ENCODE measurements at places on chromosomes 16 and 17.

- DNase-seq: no peak
Observed at GRCh38 chr16:87198328-87198832, 118.8 kb downstream of the C16orf95 start.

DNA sequence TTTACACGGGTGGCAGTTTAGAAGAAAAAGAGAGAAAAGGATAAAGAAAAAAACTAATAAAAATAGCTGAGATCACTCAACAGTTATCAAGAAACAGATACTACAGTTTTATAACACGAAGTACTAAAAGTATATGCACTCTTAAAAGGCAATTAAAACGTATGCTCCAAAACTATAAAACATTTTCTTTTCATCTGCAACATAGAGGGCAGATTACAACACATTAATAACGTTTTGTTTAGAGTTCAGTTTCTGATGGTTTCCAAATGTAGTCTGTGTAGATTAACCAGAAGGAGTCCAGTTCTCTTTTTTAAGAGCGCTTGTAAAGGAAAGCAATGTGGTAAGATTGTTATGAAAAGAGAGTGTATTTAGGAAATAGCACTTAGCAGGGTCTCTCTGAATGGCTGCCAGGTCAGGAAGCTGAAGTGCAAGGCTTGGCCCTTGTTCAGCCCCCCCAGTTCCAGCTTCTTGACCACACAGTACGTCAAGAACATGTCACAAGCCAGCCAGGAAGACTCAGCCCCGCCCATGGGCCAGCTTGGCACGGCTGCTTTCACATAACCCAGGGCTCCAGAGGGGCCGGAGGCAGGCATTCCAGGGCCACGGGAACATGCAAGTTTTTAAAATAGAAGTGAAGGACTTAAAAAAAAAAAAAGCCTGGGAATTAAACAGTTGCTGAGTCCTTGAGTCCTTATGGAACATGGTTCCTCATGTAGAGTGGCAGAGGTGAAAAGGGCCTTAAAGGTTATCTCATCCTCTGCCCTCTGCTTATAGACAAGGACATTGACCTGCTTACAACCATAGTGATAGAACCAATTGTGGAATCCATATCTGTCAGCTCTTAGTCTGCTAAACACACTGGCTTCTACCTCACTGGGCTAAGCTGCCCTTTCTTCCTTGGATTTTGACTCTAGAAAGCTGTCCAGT lies 147.4 kb upstream of the TBX2 start:
- peak; percentile 33 for DNase-seq

DNA sequence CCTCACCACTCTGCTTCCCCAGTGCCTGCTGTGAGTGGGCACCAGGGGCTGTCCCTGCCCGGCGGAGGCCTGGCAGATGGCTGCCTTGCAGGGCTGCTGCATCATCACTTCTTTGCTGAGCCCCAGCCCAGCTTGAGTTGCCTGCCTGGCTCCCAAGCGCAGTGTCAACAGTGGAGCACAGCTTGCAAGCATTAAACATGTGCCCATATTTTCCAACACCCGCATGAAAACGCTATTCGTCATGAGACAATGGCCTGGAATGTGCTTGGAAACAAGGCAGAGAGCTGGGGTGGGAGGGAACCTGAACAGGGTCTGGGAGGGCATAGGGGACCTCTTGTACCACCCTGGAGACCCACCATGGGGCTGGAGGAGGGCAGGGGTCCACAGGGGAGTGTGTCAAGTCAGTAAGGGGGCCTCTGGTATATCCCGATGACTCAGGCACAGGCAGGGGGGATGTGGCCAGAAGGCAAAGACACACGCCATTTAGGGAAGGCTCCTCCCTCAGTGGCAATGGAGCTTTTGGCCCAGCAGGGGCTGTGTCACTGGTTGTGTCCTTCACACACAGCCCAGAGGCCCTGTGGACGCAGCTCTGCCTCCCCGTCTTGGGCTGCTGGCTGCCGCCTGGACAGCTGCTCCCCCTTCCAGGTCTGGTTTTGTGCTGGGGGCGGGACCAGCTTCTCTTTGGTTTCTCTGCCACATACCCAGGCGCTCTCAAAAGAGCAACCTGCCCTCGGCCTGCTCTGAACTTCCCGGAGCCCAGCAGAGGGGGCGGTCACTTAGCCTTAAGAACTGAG lies 17.4 kb upstream of the MTSS2 start:
- no peak for DNase-seq

GRCh38 chr17:51572115-51572514 lies 311.8 kb downstream of the UTP18 start:
- no peak for DNase-seq

DNA sequence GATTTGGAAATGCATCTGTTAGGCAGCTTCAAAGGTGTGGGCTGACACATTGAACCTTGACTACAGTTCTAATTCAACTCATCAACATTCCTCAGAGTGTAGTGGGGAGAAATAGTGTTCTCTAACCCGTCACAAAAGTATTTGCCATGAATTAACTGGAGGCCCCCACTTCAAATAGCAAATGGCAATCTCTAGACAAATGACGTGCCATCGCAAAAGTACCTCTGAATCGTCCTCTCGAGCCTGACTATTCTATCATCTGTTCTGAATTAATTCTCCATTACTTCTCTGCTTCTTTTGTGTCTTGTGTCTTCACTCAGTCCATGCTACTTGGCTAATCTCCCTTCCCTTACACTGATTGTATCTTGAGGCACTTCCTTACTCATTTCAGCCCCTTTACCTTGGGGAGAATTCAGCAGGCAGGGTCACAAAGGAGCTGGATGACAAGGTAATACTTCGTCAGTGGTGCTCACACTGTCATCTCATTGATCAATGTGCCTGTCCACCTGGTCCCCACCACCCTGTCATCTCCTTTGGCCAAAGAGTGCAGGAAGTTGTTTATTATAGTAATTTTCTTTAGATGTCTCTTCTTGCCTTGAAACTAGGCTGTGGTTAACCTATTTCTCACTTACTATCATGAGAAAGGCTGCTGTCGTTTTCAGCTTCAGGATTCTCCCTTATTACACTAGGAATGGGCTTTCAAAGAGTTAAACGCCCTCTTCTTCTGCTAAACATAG lies 108.4 kb downstream of the SYCE1L start:
- DNase-seq: no peak

- DNase-seq: peak; percentile 83
Observed at GRCh38 chr17:44219616-44220212, at the start of gene UBTF. UBTF (minus strand) TSS chr17:44219675; CDS start chr17:44218229, 1,446 bp downstream.

GRCh38 chr16:1960665-1961630 lies 1.6 kb downstream of the NDUFB10 start:
- peak; percentile 49 for DNase-seq

GRCh38 chr17:51224402-51225262 lies 35.2 kb downstream of the MBTD1 start:
- no peak for DNase-seq

DNA sequence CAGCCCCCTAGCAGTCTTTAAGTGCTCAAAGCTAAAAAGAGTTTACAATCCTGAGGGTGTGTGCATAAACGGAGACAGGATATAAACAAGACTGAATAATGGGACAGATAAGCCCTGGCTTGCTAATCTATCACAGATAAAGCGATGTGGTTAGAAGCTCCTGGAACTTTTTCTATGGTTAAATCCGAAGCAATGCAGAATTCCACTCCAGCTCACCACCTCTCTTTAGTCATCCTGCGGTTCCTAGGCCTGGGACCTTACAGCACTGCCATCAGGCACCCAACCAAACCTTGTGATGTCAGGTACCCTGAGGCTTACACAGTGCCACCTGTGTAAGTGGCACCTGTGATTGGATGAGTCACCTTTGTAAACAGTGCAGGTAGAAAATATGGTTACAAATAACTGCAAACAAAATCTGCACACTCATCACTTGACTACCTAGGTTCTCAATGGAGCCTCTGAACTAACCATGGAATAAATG lies 31.5 kb upstream of the B4GALNT2 start:
- DNase-seq: no peak

- DNase-seq: no peak
Observed at GRCh38 chr17:63741143-63741407, 524 bp downstream of the STRADA start.

DNA sequence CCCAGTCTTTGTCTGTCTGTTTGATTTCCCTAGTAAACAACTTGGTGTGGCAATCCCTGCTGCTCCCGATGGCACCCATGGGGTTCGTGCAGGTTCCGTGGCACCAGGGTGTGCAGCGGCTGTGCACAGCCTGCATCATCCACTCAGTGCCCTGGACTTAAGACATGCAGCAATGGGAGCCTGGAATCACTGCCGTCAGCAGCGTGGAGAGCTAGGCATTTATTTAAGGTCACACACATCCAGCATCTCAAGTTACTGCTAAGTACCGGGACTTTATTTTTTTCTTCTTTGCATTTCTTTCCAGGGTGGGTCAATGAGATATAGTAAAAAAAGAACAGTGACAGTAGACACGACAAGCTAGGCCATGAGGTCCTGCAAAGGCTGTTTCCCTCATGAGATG lies 2.8 kb downstream of the DHRS7C start:
- DNase-seq: no peak

DNA sequence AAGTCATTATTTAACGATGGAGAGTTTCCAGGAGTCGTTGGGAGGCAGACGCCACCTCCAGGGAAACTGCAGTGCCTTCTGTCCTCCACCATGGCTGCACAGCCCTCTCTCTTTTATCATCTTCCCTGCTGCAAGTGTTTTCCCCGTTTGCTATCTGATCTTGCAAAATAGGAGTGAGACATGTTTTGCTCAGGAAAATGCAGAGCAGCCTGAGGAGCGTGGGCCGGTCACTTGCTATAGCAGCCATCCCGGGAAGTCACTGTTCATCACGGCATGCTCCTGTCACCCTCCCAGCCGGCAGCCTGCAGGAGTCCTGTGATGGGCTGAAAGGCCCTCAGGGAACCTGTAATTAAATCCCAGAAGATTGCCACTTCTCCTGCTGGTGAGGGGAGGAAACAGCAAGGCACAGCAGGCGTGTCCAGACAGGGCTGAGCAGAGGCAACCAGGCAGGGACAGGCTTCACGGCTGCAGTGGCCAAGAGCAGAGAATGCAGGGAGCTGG lies 143.1 kb downstream of the GSG1L start:
- no peak for DNase-seq

- no peak for DNase-seq
Observed at GRCh38 chr17:33494151-33494550, 201.1 kb upstream of the ASIC2 start.

GRCh38 chr16:72094266-72094610 lies 591 bp downstream of the DHX38 start:
- no peak for DNase-seq
